Right kidney (tissue), 9 donors: ENCODE measurements at places on chromosomes 2 and 18.

- DNase-seq: no peak
Measured at GRCh38 chr2:240959941-240960308, 38.5 kb upstream of the SNED1 start.

GRCh38 chr2:48339451-48339850, 190.5 kb upstream of the STON1 start:
- DNase-seq: no peak

GRCh38 chr18:72601481-72601880, 57.3 kb upstream of the CBLN2 start:
- no peak for DNase-seq

GRCh38 chr2:236665572-236666118, 96.0 kb downstream of the ACKR3 start:
- DNase-seq: no peak

DNA sequence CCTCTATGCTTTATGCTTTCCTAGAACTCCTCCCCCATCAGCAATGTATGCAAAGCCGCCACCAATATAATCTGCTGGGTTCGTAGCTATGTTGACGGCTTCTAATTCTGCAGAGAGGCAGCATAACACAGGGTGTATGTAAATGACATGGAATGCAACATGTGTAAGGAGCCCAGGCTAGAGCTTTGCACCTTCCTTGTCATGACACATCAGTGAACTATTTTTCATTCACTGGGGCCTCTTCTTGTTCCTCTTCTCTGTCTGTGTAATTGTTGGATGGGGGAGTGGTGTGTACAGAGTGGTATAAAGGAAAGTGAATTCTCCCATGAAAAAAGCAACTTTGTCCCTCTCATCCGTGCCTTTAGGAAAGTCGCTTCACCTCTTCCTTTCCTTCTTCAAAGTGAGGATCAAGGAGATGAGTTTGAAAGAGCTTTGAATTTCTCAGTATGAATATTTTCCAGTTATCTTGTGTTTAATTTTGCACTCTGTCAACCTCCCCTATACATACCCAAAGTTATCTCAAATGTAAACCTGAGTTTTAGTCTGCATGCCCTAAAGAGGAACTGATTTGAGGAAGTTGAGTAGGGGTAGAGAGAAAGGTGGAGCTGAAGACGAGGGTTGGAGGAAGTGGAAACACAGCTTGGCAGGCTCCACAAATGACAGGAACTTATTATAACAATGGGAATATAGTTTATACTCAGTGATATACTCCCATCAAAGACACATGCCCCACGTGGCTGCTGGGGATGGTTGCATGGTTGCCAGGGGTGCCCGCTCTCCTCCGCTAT, 74.9 kb upstream of the ARL4C start:
- no peak for DNase-seq

GRCh38 chr2:105183555-105184323, 57.8 kb upstream of the GPR45 start:
- DNase-seq: no peak

DNA sequence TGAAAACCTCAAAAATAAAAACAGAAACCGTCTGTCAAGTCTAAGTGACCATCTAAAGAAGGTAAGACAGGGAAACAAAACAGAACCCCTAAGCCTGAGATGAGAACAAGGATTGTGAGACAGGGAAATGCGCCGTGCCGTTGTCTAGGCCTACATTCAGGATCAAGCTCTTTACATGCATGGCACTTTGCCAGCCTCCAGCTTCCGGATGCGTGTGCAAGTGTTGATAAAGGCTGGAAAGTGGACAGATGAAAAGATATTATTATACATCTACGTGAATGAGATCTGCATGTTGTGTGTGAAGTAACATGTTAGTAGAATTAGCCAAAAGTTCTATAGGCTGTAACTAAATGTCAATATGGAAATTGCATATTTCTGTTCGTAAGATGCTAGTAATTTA, 28.6 kb upstream of the TMEM87B start:
- DNase-seq: no peak

- DNase-seq: no peak
Measured at GRCh38 chr2:31125918-31126695, 12.1 kb downstream of the GALNT14 start.

- no peak for DNase-seq
Measured at GRCh38 chr18:72762515-72763122, 105.2 kb downstream of the NETO1 start.

- no peak for DNase-seq
Measured at GRCh38 chr2:207771421-207771820, 1.7 kb upstream of the FZD5 start.

GRCh38 chr2:130920415-130921163, 83.9 kb downstream of the ARHGEF4 start:
- DNase-seq: no peak

- no peak for DNase-seq
Measured at GRCh38 chr2:157404363-157404762, 39.5 kb downstream of the CYTIP start.

GRCh38 chr2:224410946-224411561, 9.1 kb upstream of the FAM124B start:
- DNase-seq: no peak
